ENCODE measurements at places on chromosomes 2 and 18.

DNA sequence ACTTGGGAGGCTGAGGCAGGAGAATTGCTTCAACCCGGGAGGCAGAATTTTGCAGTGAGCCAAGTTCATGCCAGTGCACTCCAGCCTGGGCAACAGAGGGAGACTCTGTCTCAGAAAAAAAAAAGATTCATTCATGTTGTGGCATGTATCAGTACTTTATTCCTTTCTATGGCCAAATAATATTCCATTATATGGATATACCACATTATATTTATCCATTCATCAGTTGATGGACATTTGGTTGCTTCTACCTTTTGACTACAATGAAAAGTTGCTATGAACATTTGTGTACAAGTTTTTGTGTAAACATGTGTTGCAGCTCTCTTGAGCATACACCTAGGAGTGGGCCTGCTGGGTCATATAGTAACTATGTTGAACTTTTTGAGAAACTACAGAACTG, 9.2 kb upstream of the MAT2A start:
- H3K4me3 ChIP-seq = no peak overlapping the region
- no peak for DNase-seq
- H3K36me3 ChIP-seq = no peaks in the 10 kb centered on the region

- H3K4me3 ChIP-seq = no peak overlapping the region
- H3K27me3 ChIP-seq = no peaks in the 10 kb centered on the region
- no peaks in the 10 kb centered on the region for H3K36me3 ChIP-seq
- DNase-seq = no peak
Measured at GRCh38 chr18:53534695-53535094, 689.8 kb downstream of the MBD2 start.

- no peaks in the 10 kb centered on the region for H3K27me3 ChIP-seq
- peaks cover 23% of the 10 kb centered on the region for H3K4me1 ChIP-seq
- no peak overlapping the region for H3K27ac ChIP-seq
- H3K36me3 ChIP-seq = no peaks in the 10 kb centered on the region
Measured at GRCh38 chr2:60507211-60507965, 46.1 kb downstream of the BCL11A start.

DNA sequence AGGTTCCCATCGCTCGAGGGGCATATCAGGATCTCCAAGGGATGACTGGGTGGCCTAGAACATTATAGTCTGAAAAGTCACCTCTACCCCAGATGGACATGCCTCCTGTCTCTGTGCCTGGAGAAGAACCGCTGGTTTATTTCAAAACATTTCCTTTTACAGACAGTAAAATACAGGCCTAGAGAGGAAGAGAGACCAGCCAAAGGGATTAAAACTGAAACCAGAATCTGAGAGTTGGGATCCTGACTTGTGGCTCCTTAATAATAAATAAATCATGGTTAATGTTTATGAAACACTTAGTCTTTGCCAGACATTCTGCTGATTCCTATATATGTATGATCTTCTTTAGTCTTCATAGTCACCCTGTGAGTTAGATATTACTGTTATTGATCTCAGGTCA, 153.7 kb downstream of the DDX1 start:
- no peak for DNase-seq
- H3K4me1 ChIP-seq = no peaks in the 10 kb centered on the region
- no peak overlapping the region for H3K4me3 ChIP-seq

DNA sequence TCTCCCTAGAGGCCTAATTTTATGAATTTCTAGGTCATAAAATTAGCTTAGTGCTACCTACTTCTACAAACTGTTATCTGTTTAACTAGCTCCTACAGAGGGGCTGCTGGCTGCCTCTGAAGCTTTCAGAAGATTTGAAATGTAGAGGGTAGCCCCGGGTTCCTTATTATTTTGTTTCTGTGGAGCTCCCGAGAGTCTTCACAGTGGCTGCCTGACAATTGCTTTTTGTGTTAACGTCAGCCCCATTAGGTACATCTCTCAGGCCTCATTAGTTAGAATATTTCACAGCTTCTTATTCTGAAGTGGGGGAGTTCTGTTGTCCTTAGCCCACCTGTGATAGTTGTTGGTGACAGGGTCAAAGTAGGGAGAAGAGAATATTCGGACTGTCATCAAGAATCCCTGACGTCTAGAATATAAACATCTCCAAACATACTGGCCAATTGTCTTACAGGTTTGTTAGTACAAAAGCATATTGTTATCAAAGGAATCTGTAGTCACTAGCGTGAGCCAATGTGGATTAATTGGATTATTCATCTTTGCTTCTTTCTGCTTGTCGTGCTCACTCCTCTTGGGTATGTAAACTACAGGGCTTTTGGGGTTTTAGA, 77.5 kb downstream of the DIS3L2 start:
- peaks cover 4% of the 10 kb centered on the region for H3K36me3 ChIP-seq
- H3K27ac ChIP-seq = no peak overlapping the region
- no peaks in the 10 kb centered on the region for H3K27me3 ChIP-seq

GRCh38 chr18:21903709-21904108, 163.1 kb downstream of the MIB1 start:
- no peak overlapping the region for H3K4me3 ChIP-seq
- no peaks in the 10 kb centered on the region for H3K36me3 ChIP-seq
- H3K27me3 ChIP-seq = no peaks in the 10 kb centered on the region
- peak; percentile 66 for DNase-seq

- no peak overlapping the region for H3K4me3 ChIP-seq
- no peak overlapping the region for H3K27ac ChIP-seq
- no peak for DNase-seq
- H3K36me3 ChIP-seq = no peaks in the 10 kb centered on the region
Measured at GRCh38 chr2:242004902-242005230, 135.3 kb downstream of the RTP5 start.

- H3K27me3 ChIP-seq = peaks cover 65% of the 10 kb centered on the region
- H3K4me3 ChIP-seq = no peak overlapping the region
- H3K4me1 ChIP-seq = peaks cover 13% of the 10 kb centered on the region
- no peak overlapping the region for H3K27ac ChIP-seq
- no peak for DNase-seq
Measured at GRCh38 chr2:113273027-113273551, 5.6 kb downstream of the PAX8 start.

GRCh38 chr2:24972315-24972961, 683 bp upstream of the DNAJC27 start:
- H3K27me3 ChIP-seq = no peaks in the 10 kb centered on the region
- peak overlapping the region; percentile 100 for H3K4me3 ChIP-seq
- peak overlapping the region; percentile 96 for H3K27ac ChIP-seq
- peak; percentile 45 for DNase-seq
- H3K36me3 ChIP-seq = no peaks in the 10 kb centered on the region

GRCh38 chr18:1663879-1664705, 759.4 kb downstream of the ADCYAP1 start:
- H3K27me3 ChIP-seq = no peaks in the 10 kb centered on the region
- no peaks in the 10 kb centered on the region for H3K36me3 ChIP-seq
- H3K4me3 ChIP-seq = no peak overlapping the region
- H3K4me1 ChIP-seq = no peaks in the 10 kb centered on the region

DNA sequence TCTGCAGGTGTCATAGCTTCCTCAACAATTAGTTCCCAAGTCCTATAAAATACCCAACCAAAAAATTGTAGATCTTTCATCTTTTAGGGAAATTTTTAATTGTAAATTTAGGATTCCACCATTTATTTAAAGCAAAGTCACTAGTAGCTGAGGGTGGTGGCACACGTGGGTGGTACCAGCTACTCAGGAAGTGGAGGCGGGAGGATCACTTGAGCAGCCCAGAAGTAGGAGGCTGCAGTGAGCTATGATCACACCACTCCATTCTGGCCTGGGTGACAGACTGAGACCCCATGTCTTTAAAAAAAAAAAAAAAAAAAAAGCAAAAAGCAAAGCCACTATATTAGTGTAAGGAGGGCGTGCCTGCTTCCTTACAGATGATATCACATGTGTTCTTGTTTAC, 60.3 kb upstream of the GREB1L start:
- H3K36me3 ChIP-seq = no peaks in the 10 kb centered on the region
- no peak for DNase-seq
- no peaks in the 10 kb centered on the region for H3K27me3 ChIP-seq
- no peak overlapping the region for H3K27ac ChIP-seq

- no peaks in the 10 kb centered on the region for H3K36me3 ChIP-seq
- H3K4me1 ChIP-seq = peaks cover 16% of the 10 kb centered on the region
- peaks cover 39% of the 10 kb centered on the region for H3K27me3 ChIP-seq
- no peak overlapping the region for H3K27ac ChIP-seq
- peak; percentile 20 for DNase-seq
Measured at GRCh38 chr2:27494284-27494943, 586 bp downstream of the FNDC4 start.

- H3K36me3 ChIP-seq = no peaks in the 10 kb centered on the region
- H3K27ac ChIP-seq = no peak overlapping the region
- H3K4me3 ChIP-seq = no peak overlapping the region
- no peaks in the 10 kb centered on the region for H3K27me3 ChIP-seq
- peak; percentile 35 for DNase-seq
- peaks cover 15% of the 10 kb centered on the region for H3K4me1 ChIP-seq
Measured at GRCh38 chr2:177180269-177181000, 32.2 kb upstream of the HNRNPA3 start.

DNA sequence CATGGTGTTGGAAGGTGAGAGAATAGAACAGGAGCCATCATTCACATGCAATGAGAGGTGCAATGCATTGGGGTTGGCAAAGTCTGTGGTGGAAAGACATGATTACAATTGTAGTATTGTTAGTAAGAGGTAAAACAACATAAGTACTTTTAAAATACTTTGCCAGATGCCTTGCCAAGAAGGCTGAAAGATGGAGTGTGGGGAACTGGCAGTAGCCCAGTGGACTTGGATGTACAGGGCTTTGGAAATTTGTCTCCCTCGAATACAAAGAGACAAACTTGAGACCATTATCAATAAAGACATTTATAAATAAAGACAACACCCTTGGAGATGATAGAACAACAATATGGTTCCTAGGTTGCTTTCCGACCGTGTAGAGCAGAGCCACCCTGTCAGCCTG, 62.0 kb downstream of the MDH1 start:
- H3K4me3 ChIP-seq = no peak overlapping the region
- no peak overlapping the region for H3K27ac ChIP-seq
- H3K4me1 ChIP-seq = no peaks in the 10 kb centered on the region
- no peaks in the 10 kb centered on the region for H3K27me3 ChIP-seq

DNA sequence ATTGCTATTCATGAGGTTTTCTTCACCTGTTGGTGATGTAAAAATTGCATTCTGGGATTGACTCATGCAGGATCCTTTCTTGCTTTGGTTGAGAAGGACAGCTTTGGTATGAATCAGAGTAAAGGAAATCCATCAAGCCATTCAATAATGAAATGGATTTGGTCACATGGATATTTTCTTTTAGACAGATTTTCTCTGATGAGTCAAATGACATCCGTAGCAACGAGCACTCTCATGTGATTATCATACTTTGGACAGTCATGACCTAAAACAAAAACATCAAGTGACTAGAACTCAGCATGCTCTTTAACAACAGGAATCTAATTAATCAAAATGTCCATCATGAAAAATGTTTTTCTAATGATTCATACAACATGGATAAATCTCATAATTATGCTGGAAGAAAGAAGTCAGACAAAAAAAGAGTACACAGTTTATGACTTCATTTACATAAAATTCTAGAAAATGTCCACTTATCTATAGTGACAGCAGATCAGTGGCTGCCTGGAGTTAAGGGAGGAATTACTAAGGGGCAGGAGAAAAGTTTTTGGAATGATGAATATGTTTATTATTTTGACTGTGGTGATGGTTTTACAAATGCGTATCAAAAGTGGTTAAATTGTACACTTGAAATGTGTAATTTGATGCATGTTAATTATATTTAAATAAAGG, 30.7 kb downstream of the TRAK2 start:
- peaks cover 6% of the 10 kb centered on the region for H3K36me3 ChIP-seq

- H3K27ac ChIP-seq = peak overlapping the region; percentile 72
- no peaks in the 10 kb centered on the region for H3K27me3 ChIP-seq
- peak overlapping the region; percentile 82 for H3K4me3 ChIP-seq
- H3K36me3 ChIP-seq = no peaks in the 10 kb centered on the region
- DNase-seq = no peak
Measured at GRCh38 chr2:231513746-231514224, 16.5 kb downstream of the NMUR1 start.

GRCh38 chr2:160367887-160368286, 125.7 kb downstream of the RBMS1 start:
- H3K27ac ChIP-seq = no peak overlapping the region
- DNase-seq = no peak
- no peaks in the 10 kb centered on the region for H3K27me3 ChIP-seq

DNA sequence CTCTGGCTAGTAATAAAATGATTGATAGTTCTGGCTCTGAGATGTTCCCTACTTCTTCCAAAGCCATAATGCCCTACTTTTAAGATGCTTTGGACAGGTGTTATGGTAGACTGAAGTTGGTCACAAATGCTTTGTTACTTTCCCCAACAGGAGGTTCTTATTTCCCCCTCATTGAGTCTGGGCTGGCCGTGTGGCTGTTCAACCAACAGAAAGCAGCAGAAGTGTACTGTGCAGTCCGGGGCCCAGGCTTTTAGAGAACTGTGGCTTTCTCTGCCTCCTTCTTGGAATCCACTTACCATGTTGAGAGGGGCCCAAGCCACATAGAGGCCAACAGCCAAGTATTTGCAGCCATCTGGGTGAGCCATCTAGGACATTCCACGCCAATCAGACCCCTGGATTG, 94.2 kb downstream of the KCTD1 start:
- no peak for DNase-seq
- H3K27ac ChIP-seq = no peak overlapping the region
- peaks cover 2% of the 10 kb centered on the region for H3K4me1 ChIP-seq

- no peaks in the 10 kb centered on the region for H3K27me3 ChIP-seq
- DNase-seq = peak; percentile 66
- no peak overlapping the region for H3K4me3 ChIP-seq
- H3K4me1 ChIP-seq = peaks cover 12% of the 10 kb centered on the region
- H3K36me3 ChIP-seq = no peaks in the 10 kb centered on the region
- peak overlapping the region; percentile 18 for H3K27ac ChIP-seq
Measured at GRCh38 chr18:31268985-31269406, 49.0 kb upstream of the DSG1 start.

DNA sequence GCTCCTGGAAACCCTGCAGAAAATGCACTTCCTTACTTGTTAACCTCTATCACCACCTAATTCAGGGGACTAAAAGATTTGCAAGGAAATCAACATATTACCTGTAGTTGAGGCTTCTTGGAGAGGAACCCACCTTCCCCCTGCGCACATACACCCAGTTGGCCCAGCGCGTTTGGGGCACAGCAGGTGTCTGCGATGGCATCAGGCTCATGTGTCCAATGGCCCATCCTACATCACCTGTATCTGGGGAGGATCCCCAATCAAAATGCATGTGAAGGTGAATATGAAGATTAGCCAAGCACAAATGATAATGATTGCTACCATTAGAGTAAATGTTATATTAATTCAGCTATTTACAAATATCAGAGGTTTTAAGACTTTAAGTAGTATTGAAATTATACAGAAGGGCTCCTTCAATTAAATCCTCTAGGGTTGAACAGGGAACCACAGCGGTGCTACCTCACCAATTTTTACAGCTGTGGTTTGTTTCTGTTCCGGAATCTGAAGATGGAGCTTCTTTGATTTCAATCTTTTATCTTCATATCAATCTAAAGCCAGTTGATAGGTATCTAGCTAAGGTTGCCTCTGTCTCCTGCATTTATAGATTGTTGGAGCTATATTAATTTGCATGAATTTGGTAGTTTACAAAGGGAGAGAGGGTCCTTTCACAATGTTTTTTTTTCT, 486.0 kb downstream of the RNF144A start:
- no peak overlapping the region for H3K4me3 ChIP-seq
- peaks cover 7% of the 10 kb centered on the region for H3K27me3 ChIP-seq
- DNase-seq = no peak
- H3K27ac ChIP-seq = no peak overlapping the region
- H3K36me3 ChIP-seq = no peaks in the 10 kb centered on the region
- H3K4me1 ChIP-seq = no peaks in the 10 kb centered on the region

GRCh38 chr2:22748909-22749308, 636.1 kb upstream of the KLHL29 start:
- H3K27ac ChIP-seq = no peak overlapping the region
- no peak for DNase-seq
- H3K36me3 ChIP-seq = no peaks in the 10 kb centered on the region
- no peaks in the 10 kb centered on the region for H3K27me3 ChIP-seq

GRCh38 chr2:212968284-212969081, 182.9 kb downstream of the IKZF2 start:
- H3K36me3 ChIP-seq = no peaks in the 10 kb centered on the region
- no peak overlapping the region for H3K27ac ChIP-seq
- no peak overlapping the region for H3K4me3 ChIP-seq
- H3K27me3 ChIP-seq = no peaks in the 10 kb centered on the region
